ENCODE measurements at places on chromosomes 3 and 15.

- no peak for DNase-seq
Measured at GRCh38 chr15:59160880-59161593, 45.6 kb upstream of the LDHAL6B start.

DNA sequence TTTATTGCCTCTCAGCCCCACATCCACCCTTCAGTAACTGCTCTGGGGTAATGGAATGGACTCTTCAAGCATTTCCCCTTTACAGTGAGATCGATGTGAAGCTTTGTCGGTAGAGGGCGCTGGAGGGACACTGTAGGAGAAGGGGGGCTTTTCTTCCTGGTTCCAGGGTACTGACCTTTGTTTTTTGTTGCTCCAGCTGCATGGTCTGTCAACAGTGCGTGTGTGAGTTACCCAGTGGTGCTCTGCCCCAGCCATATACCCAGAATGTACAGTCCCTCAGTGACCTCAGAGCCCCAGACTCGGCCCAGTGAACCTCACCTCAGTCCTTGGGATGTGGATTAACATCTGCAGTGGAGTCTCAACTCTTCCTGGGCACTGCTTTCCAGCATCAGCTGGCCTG is 180.3 kb upstream of the TSC22D2 start:
- DNase-seq: no peak

DNA sequence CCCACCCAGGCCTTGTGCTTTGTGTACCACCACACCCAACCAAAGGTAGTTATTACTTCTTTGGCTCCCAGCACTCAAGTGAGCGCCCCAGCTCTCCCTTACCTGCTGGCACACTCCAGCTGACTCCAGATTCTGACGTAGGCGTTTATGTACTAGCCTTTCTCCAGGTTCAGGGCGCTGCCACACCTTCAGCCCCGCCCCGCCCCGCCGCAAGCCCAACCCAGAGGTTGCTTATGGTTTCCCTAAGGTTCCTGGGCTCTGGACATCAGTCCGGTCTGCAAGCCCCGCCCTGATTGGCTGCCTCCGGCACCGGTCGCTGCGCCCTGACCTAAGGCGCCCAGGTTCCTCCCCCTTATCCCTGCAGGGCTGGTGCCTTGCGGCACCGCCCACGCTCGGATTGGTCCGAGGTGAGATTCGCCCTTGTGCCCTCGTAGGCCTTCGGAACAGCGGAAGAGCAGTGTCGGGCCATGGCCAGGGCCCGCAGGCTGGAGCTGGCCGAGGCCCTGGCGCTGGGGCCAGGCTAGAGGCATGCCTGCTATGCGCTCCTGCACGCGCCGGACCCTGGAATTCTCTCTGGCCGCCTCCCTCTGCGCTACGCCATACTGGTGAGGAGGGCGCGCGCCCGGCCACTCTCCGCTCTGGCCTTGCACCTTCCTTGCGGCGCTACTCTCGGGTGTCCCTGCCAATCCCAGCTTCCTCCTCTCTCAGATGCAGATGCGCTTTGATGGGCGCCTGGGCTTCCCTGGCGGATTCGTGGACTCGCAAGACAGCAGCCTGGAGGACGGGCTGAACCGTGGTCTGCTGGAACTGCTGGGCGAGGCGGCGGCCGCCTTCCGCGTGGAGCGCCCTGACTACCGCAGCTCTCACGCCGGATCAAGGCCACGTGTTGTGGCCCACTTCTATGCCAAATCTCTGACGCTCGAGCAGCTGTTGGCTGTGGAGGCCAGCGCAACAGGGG is 19.8 kb upstream of the NUDT16 start:
- no peak for DNase-seq

DNA sequence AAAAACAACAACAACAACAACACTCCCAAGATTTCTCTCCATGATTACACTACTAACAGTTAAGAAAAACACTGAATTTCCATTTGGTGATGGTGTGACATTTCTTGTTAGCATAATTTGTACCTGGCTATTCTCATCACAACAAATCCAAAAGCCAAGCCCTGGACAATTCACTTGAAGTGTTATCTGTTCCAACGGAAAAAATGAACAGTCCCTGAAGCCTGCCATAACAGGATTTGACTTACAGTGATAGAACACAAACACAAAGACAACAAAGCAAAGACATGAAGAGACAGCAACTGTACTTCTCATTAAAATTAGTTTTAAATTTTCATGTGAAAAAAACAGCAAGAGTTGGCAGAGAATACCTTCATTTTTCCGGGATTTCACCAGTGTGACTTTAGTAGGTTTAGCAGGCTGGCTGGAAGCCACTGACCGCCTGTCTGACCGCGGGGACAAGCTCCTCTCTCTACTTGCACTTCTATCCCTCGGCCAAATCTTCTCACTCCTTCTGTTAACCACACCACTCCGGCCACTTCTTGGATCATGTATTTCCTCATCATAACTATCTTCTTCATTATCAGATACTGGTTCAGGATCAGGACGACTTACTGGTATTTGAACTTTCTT is 56.3 kb downstream of the TJP1 start:
- DNase-seq: no peak

GRCh38 chr3:194001-194400 is 2.6 kb upstream of the CHL1 start:
- DNase-seq: no peak
